PC-9 (cell line): ENCODE measurements at places on chromosomes 11 and 22. TPM values are rescaled to one million over a fixed set of nuclear protein-coding genes. Genes with fewer than 3 reads are reported as not detected.
A peak's percentile ranks its signal among the peaks of the same experiment; 100 is the strongest.

- no peak for DNase-seq
Observed at GRCh38 chr11:79956061-79956460, 515.2 kb upstream of the TENM4 start.

Gene SCGB1D4
- total RNA-seq, result not detected in 2 replicates

DNA sequence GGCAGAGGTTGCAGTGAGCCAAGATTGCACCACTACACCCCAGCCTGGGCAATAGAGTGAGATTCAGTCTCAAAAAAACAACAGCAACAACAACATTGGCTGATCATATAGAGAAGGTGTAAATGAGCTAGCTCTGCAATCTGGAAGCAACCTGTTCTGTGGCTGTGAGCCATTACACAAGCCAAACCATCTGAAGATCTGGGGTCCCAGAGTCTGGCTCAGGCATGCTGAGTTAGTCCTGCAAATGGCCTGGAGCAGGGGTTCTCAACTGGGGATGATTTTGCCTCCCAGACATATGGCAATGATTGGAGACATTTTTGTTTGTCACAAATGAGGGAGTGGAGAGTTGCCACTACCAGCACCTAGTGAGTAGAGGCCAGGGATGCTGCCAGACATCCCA is 42.3 kb upstream of the RAB1B start:
- no peak for DNase-seq

DNA sequence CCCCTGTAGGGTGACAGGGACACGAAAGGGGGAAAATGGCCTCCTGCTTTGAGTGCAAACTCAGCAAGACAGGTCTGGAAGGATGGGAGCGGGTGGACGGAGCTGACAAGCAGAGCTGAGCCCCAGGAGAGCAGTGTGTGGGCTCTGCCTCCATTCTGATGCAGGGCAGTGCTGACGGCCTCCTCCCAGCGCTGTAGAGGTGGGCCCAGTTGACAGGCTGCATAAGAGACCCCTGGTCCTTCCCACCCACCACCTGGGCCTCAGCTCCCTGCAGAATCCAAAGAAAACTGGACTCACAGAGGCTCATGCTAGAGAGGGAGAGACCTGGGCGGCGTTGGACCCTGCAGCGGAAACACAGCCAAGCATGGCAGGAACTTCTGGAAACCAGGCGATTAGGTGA is 1113.4 kb downstream of the BRD1 start:
- DNase-seq, result no peak

Gene FGF4
- not detected in 2 replicates for total RNA-seq

DNA sequence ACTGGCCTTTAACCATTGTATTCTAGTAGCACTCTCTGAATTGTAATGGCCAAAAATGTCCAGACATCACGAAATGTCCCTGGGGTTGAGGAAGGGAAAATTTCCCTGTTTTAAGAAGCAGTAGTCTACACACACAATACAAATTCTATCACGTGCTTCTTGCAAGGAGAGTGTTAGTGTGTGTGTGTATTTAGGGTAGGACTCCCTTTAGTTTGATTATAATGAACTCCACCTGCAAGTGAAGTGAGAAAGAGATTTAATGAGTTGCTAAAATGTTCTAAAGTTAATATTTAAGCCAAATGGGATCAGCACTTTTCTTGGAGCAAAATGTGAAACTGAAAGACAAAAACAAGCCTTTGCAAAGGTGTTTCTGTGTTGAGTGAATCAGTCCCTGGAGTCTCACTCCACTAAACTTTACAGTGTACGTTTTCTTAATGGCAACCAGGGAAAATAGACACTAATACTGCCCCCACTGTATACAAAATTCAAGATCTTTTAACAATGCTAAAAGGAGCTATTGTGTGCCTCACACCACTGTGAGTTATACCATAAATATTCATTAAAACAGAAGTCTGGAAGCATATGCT is 590.3 kb upstream of the TENM4 start:
- no peak for DNase-seq

Gene APOBEC3G
- total RNA-seq, result 9.5 and 14.0 TPM in 2 replicates

GRCh38 chr11:75603791-75604736 is 42.0 kb downstream of the SERPINH1 start:
- peak; percentile 60 for DNase-seq

- DNase-seq, result no peak
Observed at GRCh38 chr22:17845790-17846189, 71.5 kb upstream of the BID start.

Gene PTPRJ
- 43.3 and 43.7 TPM in 2 replicates for total RNA-seq

DNA sequence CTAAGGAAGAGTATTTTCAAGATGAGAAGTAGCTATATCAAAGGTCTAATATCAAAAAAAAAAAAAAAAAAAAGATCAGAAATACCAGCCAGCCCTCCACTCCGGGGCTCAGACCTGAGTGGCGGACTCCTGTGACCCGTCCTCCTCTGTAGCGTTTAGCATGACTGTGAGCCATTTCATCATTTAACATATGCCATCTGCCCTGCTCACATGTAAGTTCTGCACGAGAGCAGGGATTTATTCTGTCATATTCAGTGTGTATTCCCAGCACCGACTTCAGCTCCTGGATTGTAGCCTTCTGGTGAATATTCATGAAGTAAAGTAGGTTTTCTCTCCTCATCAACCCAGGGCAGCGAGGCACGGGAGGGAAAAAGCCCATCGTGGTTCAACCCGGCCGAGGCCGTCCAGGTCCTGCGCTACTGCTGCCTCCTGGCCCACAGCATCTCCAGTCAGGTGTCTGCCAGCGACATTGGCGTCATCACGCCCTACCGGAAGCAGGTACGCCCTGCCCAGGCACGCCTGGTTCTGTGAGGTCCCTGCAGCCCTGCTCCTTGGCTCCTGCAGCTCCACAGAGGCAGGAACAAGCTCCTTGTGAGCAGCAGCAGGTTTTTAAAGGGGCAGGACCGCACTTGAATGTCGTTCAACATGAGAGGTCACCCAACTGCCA is 12.7 kb upstream of the PANX2 start:
- DNase-seq, result peak; percentile 74

DNA sequence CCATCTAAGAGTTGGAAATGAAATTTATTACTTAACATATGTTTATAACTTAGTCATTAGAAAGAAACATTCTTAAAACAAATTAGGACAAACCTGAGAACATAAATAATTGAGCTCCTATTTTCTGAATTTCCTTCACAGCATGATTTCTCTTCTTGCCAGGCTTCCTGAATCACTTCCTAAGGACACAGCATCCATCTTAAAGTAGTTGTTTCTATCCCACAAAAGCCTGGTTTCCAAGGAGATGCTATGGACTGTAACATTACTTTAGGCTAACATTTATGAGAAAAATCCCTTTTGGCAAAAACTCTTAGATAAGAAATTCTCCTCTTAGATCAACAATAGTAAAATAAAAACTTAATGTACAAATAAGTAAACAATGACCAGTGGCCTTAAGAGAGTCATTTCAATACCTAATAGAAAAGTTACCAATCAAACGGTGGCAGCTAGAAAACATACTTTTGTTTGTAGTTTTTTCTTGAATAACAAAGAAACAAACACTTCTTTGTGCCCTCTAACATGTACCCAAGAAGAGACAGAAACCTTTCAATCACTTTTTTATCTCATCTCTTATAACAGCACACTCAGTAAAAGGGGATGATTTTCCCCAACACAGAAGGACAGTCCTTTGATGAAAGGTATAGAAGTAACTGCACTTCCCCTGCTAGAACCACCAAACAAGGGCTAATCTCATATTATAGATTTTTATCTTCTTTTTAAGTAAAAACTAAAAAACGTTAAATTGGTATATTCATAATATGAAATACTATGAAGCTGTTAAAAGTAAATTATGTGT is 74.5 kb downstream of the TTC28 start:
- DNase-seq, result no peak

Gene TRIM29
- 208 and 293 TPM in 2 replicates for total RNA-seq

DNA sequence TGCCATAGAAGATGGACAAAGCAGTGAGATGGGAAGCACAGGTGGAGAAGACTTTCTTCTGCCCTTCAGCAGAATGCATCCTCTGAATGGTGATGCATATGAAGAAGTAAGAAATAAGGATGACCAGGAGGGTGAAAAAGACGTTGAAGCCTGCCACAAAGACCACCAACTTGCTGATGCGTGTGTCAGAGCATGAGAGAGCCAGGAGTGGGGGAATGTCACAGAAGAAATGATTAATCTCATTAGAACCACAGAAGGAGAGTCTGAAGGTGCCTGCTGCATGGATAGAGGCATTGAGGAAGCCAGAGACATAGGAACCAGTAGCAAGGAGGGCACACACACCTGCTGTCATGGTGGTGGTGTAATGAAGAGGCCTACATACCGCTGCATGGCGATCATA is 550 bp downstream of the OR5B21 start:
- no peak for DNase-seq

DNA sequence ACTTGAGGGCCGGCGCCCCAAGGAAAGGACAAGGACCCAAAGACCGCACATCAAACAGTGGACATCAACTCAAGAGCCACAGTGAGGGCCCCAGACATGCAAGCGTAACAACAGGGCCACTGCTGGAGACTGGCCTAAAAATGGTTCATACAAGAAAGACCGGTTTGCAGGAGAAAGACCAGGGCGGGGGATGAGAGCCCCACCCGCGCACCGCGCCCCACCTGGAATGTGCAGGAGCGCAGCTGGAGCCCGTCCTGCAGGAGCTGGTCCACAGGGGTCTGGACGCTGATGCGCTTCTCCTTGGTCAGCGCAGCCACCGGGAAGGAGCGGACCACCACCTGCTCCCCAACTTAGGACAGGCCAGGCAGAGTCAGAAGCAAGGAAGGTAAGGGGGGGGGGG is 13.9 kb downstream of the SBF1 start:
- no peak for DNase-seq

Gene OR51E2
- not detected in 2 replicates for total RNA-seq

Gene AGBL2
- 13.1 and 21.9 TPM in 2 replicates for total RNA-seq

Gene HTATIP2
- 180 and 194 TPM in 2 replicates for total RNA-seq

Gene CD3D
- total RNA-seq, result not detected in 2 replicates

Gene SLC22A6
- total RNA-seq, result not detected in 2 replicates

Gene OTOG
- total RNA-seq, result not detected in 2 replicates

DNA sequence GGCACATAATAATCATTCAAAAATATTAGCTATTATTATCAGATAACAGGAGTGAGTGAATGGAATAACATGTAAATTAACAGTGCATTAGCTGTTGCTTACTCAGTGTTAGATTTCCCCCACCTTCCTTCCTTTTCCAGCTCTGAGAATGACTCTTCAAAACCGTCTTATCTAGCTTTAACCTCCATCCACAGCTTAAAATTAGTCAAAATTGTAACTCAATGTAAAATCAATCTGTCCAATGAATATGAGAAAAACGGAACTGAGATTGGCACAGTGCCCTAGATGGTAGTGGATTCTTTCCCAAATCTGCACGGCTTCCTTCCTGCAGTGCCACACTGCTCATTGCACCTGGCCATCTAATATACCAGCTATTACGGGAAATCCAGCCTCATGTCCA is 156.8 kb upstream of the BDNF start:
- no peak for DNase-seq

Gene INS
- not detected in 2 replicates for total RNA-seq

DNA sequence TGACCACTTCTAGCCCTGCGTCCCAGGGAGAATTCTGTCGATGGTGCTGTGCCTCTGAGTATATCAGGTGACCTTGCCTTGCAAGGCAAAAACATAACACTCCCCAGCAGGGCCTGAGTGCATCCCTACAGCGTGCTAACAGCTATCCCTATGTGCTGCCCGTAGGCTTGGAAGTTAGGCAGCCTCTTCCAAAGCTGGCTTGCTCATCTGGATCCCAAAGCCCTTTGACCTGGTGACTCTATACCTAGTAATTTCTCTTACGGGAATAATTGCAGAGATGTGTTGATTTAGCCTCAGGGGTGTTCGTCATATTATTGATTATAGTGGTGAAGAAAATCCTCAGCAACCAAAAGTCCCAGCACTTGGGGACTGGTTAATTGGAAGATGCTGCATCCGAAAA is 32.6 kb upstream of the CRYBB3 start:
- peak; percentile 77 for DNase-seq

GRCh38 chr11:74205181-74205580 is 34.1 kb downstream of the PPME1 start:
- DNase-seq, result no peak

DNA sequence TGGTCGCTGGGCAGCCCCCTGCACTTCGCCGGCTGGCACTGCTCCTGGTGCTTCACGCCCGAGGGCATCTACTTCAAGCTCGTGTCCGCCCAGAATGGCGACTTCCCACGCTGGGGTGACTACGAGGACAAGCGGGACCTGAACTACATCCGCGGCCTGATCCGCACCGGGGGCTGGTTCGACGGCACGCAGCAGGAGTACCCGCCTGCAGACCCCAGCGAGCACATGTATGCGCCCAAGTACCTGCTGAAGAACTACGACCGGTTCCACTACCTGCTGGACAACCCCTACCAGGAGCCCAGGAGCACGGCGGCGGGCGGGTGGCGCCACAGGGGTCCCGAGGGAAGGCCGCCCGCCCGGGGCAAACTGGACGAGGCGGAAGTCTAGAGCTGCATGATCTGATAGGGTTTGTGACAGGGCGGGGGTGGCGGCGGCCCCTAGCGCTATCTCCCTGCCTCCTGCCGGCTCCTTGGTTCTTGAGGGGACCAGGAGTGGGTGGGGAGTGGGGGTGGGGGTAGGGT is 13.5 kb upstream of the MIEF1 start:
- no peak for DNase-seq

Gene LRRC56
- total RNA-seq, result 5.0 and 6.3 TPM in 2 replicates

- DNase-seq, result no peak
Observed at GRCh38 chr11:70536051-70536877, 137.9 kb downstream of the CTTN start.

DNA sequence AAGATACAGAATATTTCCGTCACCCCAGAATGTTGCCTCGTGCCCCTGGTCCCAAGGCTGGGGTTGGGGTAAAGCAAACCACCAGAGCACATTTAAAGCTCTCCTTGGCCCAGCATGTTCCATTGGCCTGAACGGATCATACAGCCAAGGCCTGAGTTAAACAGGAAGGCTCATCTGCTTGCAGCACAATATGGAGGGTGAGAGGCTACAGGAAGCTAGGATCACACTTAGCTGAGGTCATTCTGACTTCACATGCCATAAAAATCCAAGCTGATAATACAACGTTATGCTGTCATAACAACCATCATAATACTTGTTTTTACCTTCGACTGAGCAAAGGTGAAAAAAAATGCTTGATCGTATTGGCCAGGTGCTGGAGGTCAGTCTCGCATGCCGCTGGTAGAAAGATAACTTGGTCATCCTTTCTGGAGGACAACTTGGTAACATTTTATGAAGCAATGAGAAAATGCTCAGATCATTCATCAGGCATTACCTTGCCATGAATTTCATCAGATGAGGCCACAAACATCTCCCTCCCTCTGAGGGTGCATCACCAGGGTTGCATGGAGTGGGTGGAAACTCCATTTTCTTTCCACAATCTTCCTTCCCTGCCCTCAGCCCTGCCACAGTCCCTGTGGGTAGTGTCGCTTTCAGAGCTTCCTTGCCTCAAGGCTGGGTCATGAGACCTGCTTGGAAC is 31.9 kb upstream of the RTL6 start:
- DNase-seq, result no peak

Gene C22orf31
- total RNA-seq, result not detected in 2 replicates
